ENCODE measurements at places on chromosomes 5 and 9.
A peak's percentile ranks its signal among the peaks of the same experiment; 100 is the strongest.

DNA sequence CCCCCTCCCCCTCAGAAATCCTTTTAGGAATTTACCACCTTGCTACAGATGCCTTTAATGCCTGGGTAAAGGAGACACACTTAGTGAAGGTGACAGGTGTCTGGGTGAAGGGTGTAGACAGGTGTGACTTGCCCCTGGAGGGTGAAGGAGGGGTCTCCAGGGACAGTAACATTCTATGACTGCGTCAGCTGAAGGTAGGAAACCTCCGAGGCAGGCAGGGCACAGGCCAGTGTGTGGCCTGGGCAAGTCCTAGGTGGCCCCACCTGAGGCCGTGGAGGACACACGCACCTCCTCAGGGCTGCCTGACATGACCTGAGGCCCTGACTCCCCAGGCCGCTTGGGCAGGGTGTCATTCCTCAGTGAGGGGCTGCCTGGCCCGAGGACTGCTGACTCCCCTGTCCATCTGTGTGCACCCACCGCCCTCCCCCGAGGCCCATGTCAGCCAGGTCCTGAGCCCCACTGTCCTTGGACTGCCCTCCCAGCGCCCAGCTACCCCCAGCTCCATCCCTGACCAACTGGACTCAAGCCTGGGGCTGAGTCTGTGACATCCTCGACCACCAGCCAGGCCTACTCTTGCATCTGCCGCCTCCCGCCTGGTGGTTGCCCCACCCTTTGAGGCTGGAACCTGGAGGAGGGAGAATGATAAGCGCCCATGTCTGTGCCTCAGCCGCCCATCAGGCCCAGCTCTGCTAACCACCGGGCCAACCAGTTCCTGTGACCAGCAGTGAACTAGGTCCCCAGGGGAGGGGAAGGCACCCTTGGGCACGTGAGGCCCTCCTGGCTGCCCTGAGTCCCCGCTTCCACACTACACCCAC, 18.4 kb downstream of the CARD19 start:
- H3K27me3 ChIP-seq = no peaks in the 10 kb centered on the region
- H3K4me3 ChIP-seq = no peak overlapping the region
- no peak overlapping the region for H3K27ac ChIP-seq
- DNase-seq = peak; percentile 45
- peaks cover 5% of the 10 kb centered on the region for H3K4me1 ChIP-seq

DNA sequence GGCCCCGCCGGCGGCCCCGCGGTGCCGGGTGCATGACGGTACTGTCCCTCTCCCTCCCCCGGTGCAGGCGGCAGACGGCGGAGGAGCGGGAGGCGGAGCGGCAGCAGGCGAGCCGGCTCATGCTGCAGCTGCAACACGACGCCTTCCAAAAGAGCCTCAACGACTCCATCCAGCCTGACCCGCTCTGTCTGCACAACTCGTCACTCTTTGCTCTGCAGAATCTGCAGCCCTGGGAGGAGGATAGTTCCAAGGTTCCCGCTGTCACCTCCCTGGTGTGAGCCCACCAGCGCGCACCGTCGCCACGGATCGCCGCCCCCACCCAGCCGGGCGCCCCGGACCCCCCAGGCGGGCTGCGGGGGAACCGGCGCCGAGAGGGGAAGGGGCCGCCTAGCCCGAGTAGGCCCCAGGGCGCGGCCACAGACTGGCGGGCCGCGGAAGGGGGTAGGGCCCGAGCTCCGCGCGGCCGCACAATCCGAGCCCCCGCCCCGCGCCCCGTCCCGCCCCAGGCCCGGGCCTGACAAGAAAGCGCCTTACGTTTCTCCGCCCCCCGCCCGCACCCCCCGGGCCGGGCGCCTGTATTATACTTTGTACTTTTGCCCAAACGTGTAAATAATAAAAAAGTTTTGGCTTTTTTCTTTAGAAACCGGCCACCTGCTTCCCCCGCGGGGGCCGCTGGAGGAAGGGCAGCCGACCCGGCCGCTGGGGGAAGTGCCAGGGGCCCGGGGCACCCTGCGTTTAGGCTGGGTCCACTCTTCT, 2.5 kb downstream of the TLX3 start:
- H3K27me3 ChIP-seq = no peaks in the 10 kb centered on the region
- no peaks in the 10 kb centered on the region for H3K4me1 ChIP-seq

- H3K4me3 ChIP-seq = no peak overlapping the region
- no peaks in the 10 kb centered on the region for H3K27me3 ChIP-seq
- DNase-seq = no peak
- no peaks in the 10 kb centered on the region for H3K36me3 ChIP-seq
- H3K4me1 ChIP-seq = no peaks in the 10 kb centered on the region
- no peak overlapping the region for H3K27ac ChIP-seq
These were observed 7.2 kb upstream of the TMEFF1 start for GRCh38 chr9:100465761-100466160.

GRCh38 chr5:154351566-154351965, 94.2 kb upstream of the SAP30L start:
- no peak for DNase-seq
- no peak overlapping the region for H3K27ac ChIP-seq
- H3K36me3 ChIP-seq = no peaks in the 10 kb centered on the region

DNA sequence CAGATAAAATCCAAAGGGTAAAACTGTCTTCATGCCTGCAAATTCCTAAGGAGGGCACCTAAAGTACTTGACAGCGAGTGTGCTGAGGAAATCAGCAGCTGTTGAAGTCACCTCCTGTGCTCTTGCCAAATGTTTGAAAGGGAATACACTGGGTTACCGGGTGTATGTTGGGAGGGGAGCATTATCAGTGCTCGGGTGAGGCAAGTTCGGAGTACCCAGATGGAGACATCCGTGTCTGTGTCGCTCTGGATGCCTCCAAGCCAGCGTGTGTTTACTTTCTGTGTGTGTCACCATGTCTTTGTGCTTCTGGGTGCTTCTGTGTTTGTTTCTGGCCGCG, 727 bp upstream of the ADRB2 start:
- H3K4me1 ChIP-seq = peaks cover 12% of the 10 kb centered on the region
- peak; percentile 19 for DNase-seq
- H3K27me3 ChIP-seq = no peaks in the 10 kb centered on the region
- peak overlapping the region; percentile 21 for H3K27ac ChIP-seq
- H3K4me3 ChIP-seq = peak overlapping the region; percentile 54

- H3K4me1 ChIP-seq = no peaks in the 10 kb centered on the region
- H3K27ac ChIP-seq = no peak overlapping the region
- no peaks in the 10 kb centered on the region for H3K27me3 ChIP-seq
These were observed 45.7 kb downstream of the SCAMP1 start for GRCh38 chr5:78405829-78406750.

- no peak overlapping the region for H3K4me3 ChIP-seq
- H3K27ac ChIP-seq = peak overlapping the region; percentile 99
- H3K27me3 ChIP-seq = no peaks in the 10 kb centered on the region
- H3K4me1 ChIP-seq = peaks cover 19% of the 10 kb centered on the region
- no peaks in the 10 kb centered on the region for H3K36me3 ChIP-seq
- DNase-seq = peak; percentile 79
These were observed 28.3 kb upstream of the STOM start for GRCh38 chr9:121398374-121398773.

GRCh38 chr5:109038209-109038840, 290.6 kb downstream of the FER start:
- H3K4me3 ChIP-seq = no peak overlapping the region
- H3K27me3 ChIP-seq = no peaks in the 10 kb centered on the region
- no peak overlapping the region for H3K27ac ChIP-seq
- no peaks in the 10 kb centered on the region for H3K4me1 ChIP-seq
- DNase-seq = no peak

DNA sequence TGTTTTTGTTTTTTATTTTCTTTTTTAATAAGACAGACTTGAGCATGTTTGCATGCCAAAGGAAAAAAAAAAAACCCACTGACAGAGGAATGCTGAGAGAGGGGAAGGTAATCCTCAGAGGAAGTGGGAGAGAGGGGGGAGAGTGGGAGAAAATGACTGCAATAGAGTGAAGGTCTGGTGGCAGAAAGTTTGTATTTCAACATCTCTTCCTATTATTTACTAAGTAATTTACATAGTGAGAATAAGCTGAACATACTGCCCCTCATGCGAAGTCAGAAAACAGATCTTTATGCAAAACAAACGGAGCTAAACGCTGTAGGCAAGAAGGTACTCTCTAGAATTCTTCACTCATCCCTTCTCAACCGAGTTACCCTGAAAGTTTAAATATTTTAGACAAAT, 45.0 kb downstream of the ELL2 start:
- H3K4me3 ChIP-seq = no peak overlapping the region
- H3K36me3 ChIP-seq = no peaks in the 10 kb centered on the region
- no peak overlapping the region for H3K27ac ChIP-seq

DNA sequence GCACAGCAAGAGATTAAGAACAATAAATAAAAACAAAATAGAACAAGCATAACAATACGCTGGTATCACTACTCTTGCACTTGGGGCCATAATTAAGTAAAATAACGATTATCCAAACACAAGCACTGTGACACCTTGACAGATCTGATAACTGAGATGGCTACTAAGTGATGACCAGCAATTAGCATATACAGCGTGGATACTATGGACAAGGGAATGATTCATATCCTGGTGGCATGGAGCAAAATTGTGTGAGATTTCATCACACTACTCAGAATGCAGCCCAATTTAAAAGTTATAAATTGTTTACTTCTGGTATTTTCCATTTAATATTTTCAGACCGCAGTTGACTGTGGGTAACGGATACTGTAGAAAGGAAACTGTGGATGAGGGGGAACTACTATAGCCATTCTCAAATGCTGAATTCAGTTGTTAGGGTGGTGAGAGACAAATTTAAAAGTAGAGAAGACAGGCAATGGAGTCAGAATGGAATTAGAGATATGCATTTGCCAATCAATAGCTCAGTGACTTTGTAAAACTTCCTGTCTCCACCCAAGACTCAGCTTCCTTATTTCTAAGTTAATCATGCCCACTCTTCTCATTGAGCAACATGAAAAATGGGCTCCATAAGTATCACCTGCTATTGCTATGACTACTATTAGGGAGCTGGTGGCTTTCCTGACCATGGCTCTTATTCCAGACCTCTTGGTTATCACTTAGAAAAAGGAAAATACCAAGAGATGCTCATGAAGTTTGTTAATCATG, 300.8 kb downstream of the TRIM32 start:
- no peak for DNase-seq
- H3K36me3 ChIP-seq = no peaks in the 10 kb centered on the region
- peaks cover 6% of the 10 kb centered on the region for H3K4me1 ChIP-seq
- no peak overlapping the region for H3K4me3 ChIP-seq
- no peak overlapping the region for H3K27ac ChIP-seq

DNA sequence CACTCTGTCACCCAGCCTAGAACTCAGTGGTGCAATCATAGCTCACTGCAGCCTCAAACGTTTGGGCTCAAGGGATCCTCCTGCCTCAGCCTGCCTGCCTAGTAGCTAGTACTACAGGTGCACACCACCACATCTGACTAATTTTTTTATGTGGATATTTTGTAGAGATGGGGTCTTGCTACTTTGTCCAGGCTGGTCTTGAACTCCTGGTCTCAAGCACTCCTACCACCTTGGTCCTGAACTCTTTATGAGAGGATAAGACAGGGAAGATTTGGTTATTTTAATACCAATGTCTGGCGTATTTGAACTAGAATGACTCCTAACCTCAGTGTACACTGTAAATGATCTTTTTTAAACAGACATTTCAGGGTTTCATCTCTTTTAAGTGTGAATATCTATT, 9.0 kb downstream of the GPR107 start:
- no peak overlapping the region for H3K27ac ChIP-seq
- DNase-seq = no peak
- H3K4me1 ChIP-seq = no peaks in the 10 kb centered on the region
- H3K4me3 ChIP-seq = no peak overlapping the region
- peaks cover 25% of the 10 kb centered on the region for H3K36me3 ChIP-seq

- H3K36me3 ChIP-seq = no peaks in the 10 kb centered on the region
- no peak for DNase-seq
These were observed 10.0 kb downstream of the LCP2 start for GRCh38 chr5:170287532-170287931.

- no peaks in the 10 kb centered on the region for H3K4me1 ChIP-seq
- H3K36me3 ChIP-seq = no peaks in the 10 kb centered on the region
- no peak overlapping the region for H3K4me3 ChIP-seq
- H3K27ac ChIP-seq = no peak overlapping the region
- no peaks in the 10 kb centered on the region for H3K27me3 ChIP-seq
These were observed 21.8 kb downstream of the MCTP1 start for GRCh38 chr5:95262933-95263660.

GRCh38 chr5:105924366-105924765, 1746.4 kb downstream of the EFNA5 start:
- DNase-seq = no peak
- no peak overlapping the region for H3K27ac ChIP-seq
- no peaks in the 10 kb centered on the region for H3K4me1 ChIP-seq
- no peaks in the 10 kb centered on the region for H3K36me3 ChIP-seq
- no peaks in the 10 kb centered on the region for H3K27me3 ChIP-seq

DNA sequence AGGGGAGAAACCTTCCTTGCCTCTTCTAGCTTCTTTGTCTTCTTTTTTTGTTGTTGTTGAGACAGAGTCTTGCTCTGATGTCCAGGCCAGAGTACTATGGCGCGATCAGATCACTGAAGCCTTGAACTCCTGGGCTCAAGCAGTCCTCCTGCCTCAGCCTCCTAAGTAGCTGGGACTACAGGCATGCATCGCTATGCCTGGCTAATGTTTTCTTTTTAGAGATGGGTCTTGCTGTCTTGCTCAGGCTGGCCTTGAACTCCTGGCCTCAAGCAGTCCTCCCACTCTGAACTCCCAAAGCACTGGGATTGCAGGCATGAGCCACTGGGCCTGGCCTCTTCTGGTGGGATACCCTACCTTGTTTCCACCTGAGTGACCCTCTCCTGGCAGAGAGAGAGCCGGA, 3.4 kb upstream of the PAXX start:
- peaks cover 3% of the 10 kb centered on the region for H3K36me3 ChIP-seq
- H3K4me1 ChIP-seq = no peaks in the 10 kb centered on the region
- H3K4me3 ChIP-seq = no peak overlapping the region
- no peak for DNase-seq
- H3K27me3 ChIP-seq = peaks cover 18% of the 10 kb centered on the region

Measured in SJCRH30 (cell line).